Stimulated activated CD8-positive, alpha-beta memory T cell treated with anti-CD3 and anti-CD28 coated beads, Interleukin-15, amount 100 ng/mL, for 24 hours (primary cell): ENCODE measurements at places on chromosomes 2 and 18.

DNA sequence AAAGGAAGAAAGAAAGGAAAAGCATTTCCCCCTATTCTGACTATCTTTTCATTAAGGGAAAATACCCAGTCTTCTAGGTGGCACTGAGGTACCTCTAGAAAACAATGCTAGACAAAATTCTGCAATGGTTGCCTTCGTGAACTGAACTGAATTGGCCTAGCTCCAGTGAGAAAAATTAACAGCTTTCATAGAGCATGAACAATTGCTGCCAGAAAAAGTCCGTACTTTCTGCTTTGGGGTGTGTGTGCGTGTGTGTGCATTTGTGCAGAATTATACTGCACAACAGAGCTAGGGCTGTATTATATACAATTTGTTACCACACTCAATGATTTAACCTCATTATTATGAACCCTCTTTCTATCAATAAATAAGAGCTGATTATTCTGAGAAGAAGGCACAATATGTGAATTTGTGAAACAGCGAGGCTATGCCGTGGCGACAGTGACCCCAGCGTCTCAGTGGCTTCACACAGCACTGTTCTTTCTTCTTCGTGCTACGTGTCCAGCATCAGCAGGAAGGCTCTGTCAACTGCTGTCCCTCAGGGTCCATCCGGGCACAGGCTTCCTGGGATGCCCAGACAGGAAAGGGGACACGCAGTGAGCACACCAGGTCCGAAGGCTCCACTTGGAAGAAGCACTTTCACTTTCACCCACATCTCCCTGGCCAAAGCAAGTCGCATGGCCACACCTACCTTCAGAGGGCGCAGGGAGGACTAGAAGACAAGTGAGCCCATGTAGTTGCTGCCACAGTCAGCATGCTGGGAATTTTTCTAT, 47.5 kb downstream of the PTGR3 start:
- no peak for DNase-seq

DNA sequence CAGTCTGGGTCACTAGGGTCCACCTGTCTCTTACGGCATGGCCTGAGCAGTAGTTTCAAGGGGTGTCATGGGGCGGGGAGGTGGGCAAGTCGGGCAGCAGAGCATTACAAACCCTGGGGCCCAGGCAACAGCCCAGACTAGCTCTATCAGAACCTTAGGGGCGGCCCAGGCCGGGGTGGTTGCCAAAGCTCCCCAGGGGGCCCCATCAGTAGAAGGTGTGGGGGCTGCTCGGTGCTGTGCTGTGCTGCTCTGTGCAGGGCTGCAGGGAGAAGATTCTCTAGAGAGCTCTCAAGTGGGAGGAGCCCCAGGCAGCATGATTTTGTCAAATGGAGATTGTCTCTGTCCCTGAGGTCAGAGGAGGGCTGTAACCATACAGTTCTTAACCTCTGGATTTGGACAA, 36.4 kb upstream of the SLC14A1 start:
- no peak for DNase-seq

GRCh38 chr2:239339241-239339640, 61.6 kb downstream of the HDAC4 start:
- DNase-seq = no peak

DNA sequence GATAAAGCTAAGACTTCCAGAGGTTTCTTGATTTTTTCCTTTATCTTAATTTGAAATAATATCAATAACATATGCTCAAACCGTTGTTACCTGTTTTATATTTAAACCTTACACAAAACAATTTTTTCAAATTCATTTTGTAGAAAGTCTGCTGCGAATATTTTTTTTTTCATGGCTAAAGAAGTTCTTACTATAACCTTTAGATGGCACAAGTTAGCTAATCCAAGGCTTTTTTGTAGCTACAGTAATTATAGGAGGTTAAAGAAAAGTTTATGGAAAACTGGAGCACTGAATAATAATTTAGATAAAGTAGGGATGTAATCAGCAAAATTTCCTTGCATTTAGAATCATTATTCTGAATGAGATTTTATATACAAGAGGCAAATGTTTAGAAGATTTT, 78.0 kb upstream of the PNPT1 start:
- DNase-seq = no peak

GRCh38 chr2:107777974-107778373, 48.7 kb upstream of the RGPD4 start:
- DNase-seq = no peak

DNA sequence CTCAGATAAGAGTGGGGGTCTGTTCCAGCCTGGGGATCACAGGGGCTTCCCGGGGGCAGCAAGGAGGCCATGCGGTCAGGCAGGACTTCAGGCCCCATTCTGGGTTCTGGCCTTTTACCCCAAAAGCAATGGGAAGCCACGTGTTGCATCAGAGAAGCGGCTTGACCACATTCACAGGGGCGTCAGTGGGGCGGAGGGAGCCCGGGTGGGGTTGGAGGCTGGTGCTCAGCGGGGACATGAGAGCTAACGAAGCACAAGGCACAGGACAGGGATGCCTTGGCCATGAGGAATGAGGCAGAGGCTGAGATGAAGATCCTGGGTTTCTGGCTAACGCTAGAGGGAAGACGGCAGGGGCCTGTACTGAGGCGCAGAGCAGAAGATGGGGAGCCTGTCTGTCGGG, 6.1 kb downstream of the HJURP start:
- no peak for DNase-seq

DNA sequence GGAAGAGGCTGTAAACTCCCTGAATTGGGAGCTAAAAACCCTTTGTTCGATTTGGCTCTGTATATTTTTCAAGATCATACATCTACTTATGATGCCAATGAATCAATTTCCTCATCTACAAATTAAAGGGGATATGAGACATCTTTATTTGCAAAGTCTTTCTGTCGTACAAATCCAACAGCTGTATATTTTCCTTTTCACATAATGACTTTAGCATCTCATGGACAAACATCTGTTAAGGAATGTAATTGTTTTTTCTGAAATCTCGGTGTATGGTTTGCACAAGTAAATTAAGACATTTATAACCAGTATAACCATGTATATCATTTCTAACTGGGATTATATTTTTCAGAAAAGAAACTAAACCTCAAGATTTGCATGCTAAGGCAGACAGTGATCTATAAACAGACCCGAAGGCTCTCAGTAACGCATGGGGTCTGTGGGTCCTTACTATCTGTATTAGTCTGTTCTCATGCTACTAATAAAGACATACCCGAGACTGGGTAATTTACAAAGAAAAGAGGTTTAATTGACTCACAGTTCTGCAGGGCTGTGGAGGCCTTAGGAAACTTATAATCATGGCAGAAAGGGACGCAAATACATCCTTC, 130.8 kb downstream of the SLC8A1 start:
- DNase-seq = no peak
